ENCODE measurements at places on chromosomes 2 and 18.

DNA sequence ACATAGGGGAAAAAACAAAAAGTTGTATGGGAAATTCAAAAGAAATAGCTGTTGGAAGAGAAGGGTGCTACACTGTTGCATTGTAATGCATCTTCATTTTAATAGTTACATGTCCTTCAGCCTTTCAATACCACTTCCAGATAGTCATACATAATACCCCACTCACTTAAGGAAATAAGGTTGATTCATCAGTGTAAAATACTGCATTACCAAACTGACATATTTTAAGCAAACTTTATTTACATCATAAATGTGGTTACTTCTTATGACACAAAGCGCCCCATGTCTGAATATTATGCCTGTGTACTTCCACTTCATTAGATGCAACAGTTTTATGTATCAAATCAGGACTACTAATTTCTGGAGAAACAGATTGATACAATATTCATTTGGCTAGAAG is 4.5 kb downstream of the RBMS1 start:
- DNase-seq, result no peak

DNA sequence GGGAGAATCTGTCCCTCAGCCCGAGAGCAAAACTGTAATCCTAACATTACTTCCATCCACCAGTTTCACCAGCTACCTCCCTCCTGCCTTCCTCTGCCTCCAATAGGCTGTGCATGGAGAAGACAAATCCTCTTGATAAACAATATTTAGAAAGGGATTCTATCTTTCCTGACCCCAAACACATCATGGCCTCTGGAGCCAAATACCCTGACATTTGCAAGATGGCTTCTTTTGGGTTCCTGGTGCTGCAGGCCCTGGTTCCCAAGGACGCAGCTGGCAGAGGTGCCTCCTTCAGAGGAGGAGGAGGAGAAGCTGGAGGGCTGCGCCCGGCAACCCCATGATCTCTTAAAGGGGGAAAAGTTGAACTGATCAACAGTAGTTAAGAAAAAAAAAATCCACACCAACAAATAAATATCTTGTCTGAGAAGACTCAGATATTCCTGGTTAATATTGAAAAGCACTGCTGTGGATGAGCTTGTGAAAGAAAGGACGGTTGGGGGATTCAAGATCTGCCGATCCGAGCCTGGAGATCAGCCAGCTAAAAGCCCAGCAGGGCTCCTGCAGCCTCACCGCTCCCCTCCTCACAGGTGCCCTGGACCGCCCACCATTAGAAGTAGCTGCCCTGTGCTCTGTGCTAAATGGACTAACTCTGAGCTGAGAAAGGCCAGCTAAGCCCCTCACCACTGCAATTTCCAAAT is 116.8 kb downstream of the MSH2 start:
- no peak for DNase-seq

DNA sequence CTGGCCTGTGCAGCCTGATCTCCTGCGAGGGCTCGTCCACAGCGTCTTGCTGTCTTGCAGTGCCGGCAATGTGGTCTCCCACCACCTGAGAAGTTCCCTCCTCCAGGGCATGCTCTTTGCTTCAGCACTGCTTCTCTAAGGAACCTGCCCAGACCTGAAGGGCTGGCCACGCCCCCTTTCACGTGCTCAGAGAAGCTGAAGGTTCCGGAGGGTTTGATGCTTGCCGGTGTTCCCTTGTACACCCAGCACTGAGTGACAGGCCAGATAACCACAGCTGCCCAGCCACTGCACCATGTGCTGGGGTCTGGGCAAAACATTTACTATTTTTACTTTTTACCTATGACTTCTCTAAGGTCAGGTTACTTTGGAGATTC is 1.7 kb upstream of the POLR2D start:
- no peak for DNase-seq

GRCh38 chr2:31287654-31288053 is 53.7 kb downstream of the EHD3 start:
- no peak for DNase-seq

DNA sequence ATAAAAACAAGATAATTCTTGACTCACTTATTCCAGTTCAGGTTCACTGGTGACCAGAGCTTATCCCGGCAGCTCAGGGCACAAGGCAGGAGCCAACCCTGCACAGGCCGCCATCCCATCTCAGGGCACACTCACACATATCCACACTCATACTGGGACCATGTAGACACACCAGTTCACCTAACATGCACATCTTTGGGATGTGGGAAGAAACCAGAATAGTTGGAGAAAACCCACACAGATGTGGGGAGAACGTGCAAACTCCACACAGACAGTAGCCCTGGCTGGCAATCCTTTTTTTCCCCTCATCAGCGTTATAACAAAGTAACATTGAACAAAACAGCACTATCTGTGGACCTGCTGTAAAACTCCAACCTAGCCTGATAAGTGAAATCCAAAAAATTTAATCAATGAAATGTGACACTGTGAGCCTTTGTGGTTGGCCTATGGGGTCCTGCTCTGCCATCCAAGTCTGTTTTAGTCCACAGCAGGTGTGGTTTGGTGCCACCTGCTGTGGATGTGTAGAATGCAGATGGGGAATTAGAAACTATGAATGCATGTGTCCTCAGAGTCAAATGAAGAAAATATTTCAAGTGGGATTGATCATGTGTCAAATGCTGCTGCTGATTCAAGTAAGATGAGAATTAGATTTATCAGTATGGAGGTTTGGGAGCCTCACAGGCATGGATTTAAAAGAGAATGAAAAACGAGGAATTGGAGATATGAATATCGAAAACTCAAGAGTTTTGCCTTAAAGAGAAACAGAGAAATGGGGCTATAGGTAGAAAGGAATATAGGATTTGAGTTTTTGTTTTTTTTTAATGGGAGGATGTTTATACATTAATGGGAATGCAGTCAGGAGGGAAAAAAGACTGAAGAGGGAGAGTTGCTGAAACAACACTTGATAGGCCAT is 47.0 kb downstream of the UGP2 start:
- DNase-seq, result peak; percentile 40

GRCh38 chr2:142582317-142582716 is 295.1 kb upstream of the KYNU start:
- DNase-seq, result no peak

- DNase-seq, result no peak
Observed at GRCh38 chr2:190121971-190122370, 59.4 kb upstream of the MSTN start.

- DNase-seq, result no peak
Observed at GRCh38 chr2:221589696-221590095, 17.6 kb upstream of the EPHA4 start.

DNA sequence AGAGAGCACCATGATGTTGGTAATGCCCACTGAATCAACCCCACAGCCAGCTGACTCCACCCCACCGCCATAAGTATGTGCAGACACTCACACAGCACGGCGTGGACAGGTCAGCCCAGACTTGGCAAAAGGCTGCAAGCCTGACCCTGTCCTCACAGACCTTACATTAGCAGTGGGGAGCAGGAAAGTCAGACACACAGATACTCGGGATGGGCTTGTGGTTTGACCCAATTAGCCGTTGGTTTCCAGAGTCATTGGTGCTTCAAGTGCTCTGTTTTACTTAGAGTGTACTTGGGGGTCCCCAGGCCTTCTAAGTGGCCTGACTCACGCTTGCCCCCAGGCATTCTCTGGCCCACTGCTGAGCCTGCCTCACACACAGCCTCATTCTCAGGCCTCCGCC is 36.7 kb downstream of the EN1 start:
- DNase-seq, result no peak

DNA sequence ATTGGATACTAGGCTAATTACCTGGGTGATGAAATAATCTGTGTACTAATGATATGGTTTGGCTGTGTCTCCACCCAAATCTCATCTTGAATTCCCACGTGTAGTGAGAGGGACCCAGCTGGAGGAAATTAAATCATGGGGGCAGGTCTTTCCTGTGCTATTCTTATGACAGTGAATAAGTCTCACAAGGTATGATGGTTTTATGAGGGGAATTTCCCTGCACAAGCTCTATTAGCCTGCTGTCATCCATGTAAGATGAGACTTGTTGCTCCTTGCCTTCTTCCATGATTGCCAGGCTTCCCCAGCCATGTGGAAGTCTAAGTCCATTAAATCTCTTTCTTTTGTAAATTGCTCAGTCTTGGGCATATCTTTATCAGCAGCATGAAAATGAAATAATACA is 394.1 kb upstream of the SYT4 start:
- no peak for DNase-seq

GRCh38 chr18:51867767-51868166 is 472.2 kb upstream of the DCC start:
- DNase-seq, result no peak

GRCh38 chr2:118761771-118762170 is 85.7 kb downstream of the EN1 start:
- DNase-seq, result no peak

GRCh38 chr2:85505551-85506238 is 33.3 kb upstream of the MAT2A start:
- DNase-seq, result no peak

DNA sequence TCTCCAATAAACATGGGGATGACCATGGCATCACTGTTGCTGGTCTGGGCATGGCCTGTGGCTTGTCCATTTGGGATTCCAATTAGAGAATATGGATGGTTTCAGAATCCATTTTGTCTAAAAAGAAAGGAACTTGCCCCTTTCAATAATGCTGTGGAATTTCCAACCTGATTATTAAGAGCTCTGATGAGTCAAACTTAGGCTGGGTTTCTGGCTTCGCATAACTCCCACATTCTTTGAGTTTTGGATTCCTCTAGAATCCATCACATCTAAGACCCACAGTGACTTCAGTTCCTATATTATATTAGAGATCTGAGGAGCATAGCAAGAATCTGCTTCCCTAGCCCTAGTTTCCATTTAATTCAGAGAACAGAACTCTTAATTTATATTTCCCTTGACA is 531.5 kb downstream of the TNS1 start:
- DNase-seq, result no peak

DNA sequence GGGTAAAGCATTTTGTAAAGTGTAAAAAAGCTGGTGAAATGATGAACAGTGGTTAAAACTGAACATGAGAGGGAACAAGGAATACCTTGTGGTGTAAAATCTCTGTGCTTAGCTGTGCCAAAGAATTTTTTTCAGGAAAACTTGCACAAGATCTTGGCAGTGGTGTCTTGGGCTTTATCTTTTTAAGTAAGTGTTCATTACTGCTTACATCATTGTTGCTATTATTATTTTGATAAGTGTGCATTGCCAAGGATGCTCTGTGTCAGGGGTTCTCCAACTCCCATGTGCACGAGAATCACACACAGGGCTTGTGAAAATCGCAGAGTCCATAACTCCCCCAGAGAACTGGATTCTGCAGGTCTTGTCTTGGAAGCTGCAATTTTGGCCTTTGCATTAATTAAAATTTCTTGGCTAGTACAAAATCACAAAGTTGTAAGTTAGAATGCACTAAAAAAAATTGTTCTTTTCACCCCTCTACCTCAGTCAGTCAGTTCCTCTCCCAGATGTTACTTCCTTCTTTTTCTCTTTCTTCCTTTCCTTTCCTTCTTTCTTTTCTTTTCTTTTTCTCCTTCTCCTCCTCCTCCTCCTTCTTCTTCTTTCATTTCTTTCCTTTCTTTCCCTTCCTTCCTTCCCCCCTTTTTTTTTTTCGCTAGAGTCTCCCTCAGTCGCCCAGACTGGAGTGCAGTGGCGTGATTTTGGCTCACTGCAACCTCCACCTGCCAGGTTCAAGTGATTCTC is 37.8 kb downstream of the GATA6 start:
- no peak for DNase-seq

DNA sequence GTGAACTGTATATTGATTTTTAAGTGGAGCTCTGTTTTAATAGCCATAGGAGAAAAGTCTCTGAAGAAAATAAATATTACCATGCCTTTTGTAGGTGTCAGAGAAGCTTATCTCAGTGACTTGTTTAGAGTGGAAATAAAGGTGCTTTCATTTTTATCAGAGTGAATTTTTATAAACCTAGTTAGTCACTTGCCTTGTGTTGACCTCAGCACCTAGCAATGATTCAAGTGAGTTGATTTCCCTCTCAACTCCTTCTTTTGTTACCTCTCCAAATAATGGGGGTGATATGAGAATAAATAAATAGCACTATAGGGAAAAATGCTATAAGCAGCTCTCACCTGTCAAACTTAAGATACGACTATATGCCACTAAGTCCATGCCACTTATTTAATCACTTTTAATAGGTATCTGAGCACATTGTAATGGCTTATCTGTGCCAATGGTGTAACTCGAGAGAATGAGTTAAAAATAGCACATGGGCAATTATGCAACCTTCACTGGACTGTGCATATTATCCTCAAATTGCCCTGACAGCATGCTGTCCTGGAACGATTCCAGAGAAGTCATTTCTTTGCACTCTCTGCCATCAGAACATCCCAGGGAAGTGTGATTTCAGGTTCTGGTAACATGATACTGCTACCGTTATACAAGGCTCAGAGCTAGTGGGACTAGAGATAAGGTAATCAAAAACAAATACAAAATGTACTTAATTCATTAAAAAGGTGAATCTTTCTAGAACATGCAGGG is 290.8 kb downstream of the CCDC85A start:
- DNase-seq, result no peak

- no peak for DNase-seq
Observed at GRCh38 chr2:237488295-237488694, 1.2 kb downstream of the MLPH start.

GRCh38 chr2:2020897-2021296 is 276.6 kb upstream of the PXDN start:
- DNase-seq, result no peak

DNA sequence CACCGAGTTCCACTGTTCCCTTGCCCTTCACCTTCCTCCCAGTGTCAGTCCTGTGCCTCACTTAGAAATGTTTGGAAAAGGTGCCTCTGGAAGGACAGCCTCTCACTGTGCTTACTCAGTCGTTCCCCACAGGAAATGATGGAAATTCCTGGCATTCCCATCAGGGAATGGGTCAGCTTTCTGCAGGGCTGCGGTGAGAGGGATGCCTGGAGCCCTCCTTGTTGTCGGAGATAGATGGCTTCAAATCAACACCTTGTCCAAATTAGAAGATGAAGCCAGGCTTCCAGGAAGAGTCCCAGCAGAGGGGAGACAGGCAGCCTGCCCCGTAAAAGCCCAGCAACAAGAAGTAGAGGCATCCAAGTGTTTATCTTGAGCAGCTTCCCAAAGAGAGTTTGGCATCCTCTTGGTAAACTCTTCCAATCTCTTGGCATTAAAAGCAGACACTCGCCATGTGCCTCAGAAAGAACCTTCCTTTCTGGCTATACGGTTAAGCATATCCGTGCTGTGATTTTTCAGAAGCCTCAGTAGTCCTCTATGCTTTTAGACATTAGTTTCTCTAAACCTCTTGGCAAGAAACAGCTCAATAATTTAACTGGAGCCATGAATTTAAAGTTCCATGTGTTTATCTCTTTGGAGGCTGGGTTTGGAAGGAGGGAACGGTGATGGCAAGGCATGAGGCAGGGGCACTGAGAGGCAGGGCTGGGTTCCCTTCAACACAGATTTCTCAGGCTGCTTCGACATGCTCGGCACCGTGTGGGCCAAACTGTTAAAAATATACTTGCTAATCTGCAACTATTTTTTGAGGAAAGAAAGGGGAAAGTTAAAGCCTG is 25.1 kb downstream of the COLEC12 start:
- DNase-seq, result no peak
